BE2C (cell line): ENCODE measurements at places on chromosomes 7 and 10.
A peak's percentile ranks its signal among the peaks of the same experiment; 100 is the strongest.

DNA sequence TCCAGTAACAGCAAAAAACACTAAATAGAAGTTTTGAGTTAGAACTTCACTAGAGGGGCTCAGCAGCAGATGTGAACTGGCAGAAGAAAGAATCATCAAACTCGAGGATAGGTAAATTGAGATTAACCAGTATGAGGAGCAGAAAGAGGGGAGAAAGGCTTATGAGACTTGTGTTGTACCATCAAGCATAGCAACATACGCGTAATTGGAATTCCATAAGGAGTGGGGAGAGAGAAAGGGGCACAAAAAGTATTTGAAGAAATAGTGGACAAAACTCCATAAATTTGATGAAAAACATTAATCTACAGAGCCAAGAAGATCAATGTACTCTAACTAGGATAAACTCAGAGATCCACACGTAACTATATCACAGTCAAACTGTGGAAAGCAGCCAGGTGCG lies 48.3 kb downstream of the RBAK start:
- no peak for DNase-seq

- peak; percentile 19 for DNase-seq
These were observed 63.4 kb downstream of the HPSE2 start for GRCh38 chr10:99172128-99172738.

DNA sequence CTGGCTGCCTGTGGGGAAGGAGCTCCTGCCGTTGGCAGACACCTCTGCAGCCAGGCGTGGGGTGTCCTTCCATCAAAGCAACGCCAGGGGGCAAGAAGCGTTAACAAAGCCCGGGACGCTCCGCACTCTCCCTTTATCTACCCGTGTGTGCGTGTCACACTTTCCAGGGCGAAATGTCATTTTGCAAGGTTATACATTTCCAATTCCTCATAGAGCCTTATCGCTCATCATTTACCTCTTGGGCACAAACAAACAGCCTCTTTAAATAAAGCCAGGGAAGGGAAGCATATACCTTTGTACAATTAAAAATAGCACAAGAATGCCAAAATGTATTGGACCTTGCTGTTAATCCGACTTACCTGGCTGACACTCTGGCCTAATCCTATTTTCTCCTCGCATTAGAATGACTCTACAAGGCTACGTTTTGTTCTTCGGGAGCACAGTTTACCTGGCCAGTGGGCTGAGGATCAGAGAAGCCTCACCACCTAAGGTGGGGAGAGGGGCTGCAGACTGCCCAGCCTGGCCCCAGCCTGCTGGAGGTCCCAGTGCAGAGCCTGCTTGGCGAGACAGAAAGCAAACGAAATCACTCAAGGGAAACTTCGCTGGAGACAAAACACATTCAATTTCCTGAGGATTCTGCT lies 77.6 kb upstream of the EN2 start:
- DNase-seq: peak; percentile 81

- DNase-seq: peak; percentile 37
These were observed 24.5 kb upstream of the FAM133B start for GRCh38 chr7:92614660-92615174.

- DNase-seq: no peak
These were observed 174.6 kb upstream of the KLF6 start for GRCh38 chr10:3959370-3960325.

DNA sequence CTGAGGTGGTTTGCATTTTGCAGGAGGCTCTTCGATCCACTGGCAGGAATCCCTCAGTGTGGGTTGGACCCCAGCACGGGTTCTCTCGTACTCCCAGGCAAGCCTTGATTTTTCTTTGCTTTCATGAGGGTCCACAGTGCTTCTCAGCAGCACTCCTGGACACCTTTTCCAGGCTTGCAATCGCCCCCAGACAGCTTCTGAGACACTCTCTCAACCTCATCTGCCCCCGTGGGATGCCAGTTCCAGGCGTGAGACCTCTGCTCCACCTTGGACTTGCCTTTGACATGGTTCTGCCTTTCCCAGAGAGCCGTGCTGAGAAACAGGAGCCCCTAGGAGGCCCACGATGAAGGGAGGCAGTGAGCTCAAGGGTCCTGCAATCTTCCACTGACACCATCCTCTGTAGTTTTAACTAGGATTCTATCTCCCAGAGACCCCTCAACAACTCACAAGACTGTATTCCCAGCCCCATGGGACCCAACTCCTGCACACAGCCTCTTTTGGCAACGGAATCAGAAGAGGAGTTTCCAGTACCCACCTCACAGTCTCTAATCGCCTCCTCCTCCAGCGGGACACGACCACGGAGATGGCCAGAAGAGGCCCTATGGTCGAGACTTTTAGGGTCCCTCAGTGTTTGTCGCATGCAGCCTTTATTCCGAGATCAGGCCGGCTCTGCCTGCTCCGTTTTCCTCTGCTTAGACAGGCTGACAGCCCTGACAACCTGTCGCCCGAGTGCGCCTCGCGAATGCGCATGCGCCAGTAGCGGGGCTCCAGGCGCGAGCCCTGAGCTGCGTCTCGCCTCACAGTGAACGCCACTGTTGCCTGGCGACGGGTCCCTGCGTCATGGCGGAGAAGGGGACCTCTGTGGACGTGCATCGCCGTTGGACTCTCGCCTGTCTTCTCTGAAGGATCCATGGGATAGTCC lies 26.0 kb upstream of the ZNF273 start:
- peak; percentile 87 for DNase-seq

DNA sequence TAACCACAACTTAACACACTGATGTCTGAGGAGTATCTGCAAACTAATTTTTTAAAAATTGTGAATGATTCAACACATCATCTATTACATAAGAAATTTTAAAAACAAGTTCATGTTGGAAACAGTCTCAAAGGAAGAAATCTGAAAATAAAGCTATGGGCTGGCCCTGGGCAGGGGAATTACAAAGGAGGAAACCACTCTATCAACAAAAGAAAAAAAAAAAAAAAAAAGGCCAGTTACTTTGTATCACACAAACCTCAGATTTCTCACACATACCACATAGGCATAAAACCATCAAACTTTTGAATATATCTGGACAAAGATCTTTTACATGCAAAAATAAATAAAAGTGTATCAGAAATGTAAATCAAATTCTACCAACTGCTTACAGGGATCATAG lies 20.8 kb downstream of the TIAL1 start:
- DNase-seq: no peak

DNA sequence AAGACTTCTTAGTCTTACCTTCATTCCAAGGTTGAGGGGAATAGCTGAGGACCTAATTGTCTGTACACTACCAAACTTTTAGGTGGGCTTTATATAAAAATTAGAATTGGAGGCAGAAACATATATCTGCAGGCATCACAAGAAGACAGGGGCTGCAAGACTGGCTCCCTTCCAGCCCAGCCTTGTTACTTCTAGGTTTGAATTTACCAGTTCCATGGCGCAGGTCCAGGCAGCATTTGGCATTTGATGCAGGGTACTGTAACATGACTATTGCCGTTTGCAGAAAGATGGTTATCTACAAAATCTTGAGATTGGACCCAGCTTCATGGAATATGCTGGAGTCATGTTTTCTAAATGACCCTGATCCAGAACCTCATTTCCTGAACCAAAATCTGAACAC lies 105.4 kb upstream of the RHOBTB1 start:
- DNase-seq: no peak

DNA sequence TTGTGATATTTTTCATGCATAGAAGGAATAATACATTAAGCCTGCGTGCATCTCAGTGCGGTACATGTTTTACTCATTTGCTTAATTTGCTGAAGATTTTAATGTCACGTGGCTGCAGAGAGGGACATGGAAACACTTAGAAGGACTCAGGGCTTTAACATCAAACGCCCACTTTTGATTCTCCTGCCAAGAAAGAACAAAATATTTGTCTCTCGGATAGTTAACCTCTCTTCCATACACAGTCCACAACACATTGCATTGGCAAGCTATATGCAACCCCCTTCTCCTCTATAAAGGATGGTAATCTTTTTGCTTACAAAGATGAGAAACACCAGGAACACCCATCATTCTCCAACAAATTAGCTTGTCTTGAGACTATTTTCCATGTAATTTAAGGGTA lies 148.0 kb upstream of the NRP1 start:
- no peak for DNase-seq

DNA sequence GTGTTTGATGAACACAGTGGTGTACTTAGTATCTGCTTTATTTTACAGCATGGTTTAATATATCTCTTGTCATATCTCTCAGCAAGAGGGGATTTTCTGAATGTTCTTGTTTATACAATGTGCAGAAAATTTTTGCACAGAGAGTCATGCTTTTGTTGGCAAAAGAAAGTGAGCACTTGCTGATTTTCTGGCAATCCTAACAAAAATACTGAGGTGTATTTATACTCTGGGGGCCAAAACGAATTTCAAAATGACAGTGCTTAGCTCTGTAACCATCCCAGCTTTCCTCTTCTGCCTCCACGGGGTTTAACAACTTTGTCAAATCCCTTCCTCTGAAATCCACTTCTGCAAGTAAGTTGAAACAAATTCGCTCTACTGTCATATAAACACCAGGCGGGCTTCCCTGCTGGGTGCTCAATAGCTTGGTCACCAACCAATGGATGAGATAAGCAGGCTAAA lies 169.2 kb downstream of the NOC3L start:
- DNase-seq: no peak

DNA sequence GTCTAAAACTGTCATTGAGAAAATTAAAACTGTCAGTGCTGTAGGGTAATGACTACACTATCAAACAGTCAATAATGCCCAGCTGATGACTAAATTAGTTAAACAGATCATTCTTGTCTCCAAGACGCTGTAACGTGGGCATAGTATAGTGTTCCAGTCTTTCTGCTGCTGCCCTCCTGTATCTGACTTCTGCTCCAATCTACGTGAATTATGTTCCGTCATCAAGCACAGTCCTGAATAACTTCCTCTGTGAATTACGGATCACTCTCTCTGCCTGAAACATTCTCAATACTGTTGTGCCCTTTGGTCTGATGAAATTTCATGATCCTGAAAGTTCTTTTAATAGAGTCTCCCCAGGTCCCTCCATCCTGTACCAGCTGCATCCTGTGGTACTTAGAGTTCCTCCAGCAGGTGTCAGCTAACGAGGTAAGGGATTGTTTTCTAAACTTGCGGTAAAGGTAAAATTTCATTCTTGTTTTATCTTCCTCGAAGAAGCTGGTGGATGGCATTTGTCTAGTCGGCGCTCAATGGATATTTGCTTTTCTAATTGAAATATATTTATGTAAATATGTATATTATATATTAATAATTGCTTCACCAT lies 393.5 kb upstream of the ADARB2 start:
- DNase-seq: no peak

DNA sequence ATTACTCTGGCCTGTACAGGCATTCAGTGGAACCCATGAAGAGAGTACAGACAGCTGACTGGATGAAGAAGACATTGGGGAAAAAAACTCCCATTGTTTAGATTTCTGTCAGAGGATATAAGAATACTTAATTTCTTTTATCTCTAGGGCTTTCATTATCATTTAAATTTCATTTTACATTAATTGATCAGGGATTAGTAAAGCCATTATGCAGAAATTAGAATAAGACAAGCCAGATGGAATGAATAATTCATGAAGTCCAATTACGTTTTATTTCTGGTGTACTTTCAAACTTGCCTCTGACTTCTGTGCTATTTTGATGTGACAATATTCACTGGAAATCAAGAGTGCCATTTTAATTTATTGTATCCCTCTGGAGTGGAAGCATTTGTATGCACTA lies 247.0 kb downstream of the SLC25A13 start:
- DNase-seq: no peak

GRCh38 chr7:8380130-8380529 lies 53.3 kb upstream of the NXPH1 start:
- DNase-seq: no peak

DNA sequence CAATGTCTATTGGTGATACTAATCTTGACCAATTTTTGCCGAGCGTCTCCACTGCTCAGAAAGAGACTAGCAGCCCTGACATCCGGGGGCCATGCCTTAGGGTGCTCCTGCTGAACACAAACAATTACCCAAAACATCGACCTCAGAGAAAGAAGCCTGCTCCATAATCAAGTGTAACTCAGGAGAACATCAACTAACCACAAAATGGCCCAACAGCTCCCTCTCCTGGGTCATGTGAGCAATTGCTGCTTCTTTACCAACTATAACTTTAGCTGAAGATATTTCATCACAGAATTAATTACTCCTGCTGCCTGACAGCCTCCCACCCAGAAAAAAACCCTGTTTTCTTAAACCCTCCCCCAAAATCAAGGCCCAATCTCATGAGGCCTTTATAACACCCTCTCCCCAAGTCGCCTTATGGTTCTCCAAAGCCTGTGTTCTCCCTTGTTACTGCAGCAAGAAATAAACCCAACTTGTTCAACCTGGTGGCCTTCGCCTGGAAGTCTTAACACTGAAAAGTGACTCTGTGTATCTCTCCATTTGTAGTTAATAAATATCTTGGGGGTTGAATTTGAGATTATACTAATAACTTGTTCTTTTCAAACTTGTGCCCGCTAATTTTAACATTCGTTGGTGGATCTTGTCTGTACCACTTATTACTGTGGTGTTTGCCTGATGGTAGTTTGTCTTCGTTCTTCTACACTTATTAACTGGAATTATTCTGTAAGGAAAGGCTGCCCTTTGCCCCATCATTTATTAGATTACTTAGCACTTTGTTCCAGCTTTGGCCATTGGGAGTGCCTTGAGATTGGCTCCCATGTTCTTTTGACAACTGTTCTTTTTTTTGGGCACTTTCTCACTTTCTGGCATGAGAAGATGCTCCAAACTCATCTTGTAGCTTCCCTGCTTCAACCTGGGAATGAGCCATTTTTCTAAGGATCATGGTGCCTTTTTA lies 21.2 kb upstream of the RAMP3 start:
- peak; percentile 55 for DNase-seq

- DNase-seq: no peak
These were observed 13.6 kb downstream of the CAMK2B start for GRCh38 chr7:44311561-44312495.

- DNase-seq: no peak
These were observed 691.5 kb upstream of the SORCS1 start for GRCh38 chr10:107856047-107856315.

DNA sequence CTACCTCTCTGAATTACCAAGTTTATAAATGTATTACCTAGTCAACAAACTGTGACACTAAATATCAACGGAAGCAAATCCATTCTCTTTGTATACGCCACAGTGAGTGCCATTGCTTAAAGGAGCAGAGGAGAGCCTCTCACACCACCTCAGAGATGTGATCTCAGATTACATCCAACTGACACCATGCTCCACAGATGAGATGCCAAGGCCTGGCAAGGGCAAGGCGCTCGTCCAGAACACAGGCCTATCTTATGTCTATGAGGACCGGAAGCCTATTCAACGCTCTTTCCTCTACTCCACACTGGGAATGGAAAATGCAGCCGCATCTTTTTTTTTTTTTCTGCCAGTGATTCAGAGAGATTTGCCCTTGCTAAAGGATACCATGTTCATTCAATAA lies 11.4 kb downstream of the PDIA4 start:
- no peak for DNase-seq

- no peak for DNase-seq
These were observed 35.8 kb downstream of the AIFM2 start for GRCh38 chr10:70096705-70097420.

DNA sequence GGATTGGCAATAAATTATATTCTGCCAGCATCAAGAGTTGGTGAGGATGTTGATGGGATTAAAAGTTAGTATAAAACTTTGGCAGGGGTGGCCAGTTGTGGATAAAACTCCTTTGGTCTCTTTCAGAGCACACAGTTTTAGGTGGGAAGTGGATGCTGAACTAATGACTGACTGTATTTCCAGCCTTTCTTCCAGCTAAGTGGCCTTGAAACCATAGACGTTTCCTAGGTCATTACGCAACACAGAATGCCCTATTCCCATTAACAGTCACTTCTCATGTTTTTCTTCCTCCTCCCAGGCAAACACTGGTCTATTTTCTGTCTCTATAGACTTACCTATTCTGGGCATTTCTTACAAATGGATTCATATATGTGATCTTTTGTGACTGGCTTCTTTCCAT lies 467.4 kb downstream of the NEBL start:
- no peak for DNase-seq
